ENCODE measurements at places on chromosomes 7 and 10.

GRCh38 chr7:50178166-50178565 is 85.1 kb upstream of the ZPBP start:
- DNase-seq: no peak

DNA sequence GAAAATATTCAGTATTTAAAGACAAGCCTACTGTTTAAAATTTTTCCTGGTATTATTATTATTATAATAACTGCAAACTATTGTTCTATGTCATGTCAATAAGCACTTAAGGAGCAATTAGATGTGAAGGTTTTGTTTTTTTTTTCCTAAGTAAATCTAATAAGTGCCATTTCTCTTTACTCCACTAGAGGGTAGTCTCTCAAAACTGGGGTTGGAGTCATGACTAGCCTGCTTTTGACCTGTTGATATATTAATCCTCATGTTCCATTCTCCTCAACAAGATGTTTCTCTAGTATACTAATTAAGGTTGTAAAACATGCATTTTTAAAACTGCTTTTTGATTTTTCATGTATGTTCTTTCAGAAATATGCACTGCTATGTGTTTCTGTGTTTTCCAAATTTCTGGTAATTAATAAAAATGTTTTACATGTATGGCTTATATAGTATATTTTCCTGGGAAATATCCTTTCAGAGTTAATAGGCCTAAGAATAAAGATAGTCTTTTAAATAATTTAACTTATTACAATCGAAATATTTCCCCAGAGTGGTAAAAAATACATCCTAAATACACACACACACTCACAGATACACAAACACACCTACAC is 1.0 kb upstream of the LRRN3 start:
- DNase-seq: peak; percentile 55

- no peak for DNase-seq
Observed at GRCh38 chr7:25659841-25660240, 431.6 kb upstream of the NPVF start.

DNA sequence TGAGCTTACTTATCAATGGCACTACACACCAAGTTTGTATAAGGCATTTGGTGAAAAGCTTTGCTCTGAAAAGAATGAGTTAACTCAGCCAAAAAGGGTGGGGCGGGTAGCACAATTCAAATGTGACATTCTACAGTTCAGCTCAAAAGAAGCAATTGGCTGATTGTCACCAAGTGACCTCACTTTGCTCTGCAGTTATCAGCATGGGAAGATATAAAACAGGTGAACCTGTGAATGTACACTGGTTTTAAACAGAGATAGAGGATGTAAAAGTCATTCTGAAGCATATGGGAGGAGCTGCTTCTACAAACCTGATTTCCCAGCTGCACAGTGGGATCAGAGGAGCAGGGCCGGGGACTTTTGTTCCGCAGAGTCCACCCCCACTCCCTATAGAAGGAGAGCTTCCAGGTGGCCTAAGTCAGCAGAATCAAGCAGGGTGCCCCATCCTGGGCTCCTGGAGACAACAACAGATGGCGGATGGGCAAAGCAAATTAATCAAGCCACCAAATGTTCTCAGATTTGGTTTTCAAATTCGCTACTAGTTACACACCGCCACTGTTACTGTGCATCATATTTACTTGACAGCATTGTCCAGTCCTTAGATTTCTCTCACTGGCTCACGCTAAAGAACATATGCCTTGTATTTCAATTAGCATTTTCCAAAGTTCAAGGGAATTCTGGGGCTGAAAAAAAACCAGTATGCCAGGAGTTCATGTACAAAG is 27.5 kb upstream of the NPVF start:
- DNase-seq: no peak

GRCh38 chr7:82699773-82700186 is 256.2 kb upstream of the CACNA2D1 start:
- peak; percentile 46 for DNase-seq

GRCh38 chr7:106001196-106001595 is 38.1 kb downstream of the CDHR3 start:
- DNase-seq: no peak

DNA sequence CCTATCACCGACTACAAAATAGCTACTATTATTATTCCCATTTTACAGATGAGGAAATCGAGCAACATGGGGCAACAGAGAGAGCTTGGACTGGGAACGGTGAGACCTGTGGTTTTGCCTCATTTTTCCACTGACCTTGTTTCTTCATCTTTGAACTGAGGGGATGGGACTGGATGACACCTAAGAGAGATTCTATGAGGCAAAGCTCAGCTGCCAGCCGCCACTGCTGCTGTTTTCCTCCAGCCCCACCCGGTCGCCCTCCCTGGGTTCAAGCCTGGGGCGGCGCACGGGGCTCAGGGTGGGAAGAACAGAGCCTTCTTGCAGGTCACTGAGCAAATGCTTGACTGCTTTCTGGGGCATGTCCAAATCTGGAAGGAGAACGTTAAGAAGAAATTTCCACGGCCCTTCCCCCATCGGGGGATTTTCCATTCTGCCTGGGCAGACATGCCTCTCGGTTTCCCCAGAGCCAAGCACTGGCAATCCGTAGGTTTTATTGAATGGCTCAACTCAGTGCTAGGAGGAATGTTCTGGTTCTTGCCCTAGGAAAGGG is 12.3 kb downstream of the DDIT4 start:
- no peak for DNase-seq

- DNase-seq: peak; percentile 84
Observed at GRCh38 chr10:15571575-15571974, 148.1 kb downstream of the ITGA8 start.

- peak; percentile 15 for DNase-seq
Observed at GRCh38 chr7:90961037-90961725, 303.1 kb upstream of the FZD1 start.

DNA sequence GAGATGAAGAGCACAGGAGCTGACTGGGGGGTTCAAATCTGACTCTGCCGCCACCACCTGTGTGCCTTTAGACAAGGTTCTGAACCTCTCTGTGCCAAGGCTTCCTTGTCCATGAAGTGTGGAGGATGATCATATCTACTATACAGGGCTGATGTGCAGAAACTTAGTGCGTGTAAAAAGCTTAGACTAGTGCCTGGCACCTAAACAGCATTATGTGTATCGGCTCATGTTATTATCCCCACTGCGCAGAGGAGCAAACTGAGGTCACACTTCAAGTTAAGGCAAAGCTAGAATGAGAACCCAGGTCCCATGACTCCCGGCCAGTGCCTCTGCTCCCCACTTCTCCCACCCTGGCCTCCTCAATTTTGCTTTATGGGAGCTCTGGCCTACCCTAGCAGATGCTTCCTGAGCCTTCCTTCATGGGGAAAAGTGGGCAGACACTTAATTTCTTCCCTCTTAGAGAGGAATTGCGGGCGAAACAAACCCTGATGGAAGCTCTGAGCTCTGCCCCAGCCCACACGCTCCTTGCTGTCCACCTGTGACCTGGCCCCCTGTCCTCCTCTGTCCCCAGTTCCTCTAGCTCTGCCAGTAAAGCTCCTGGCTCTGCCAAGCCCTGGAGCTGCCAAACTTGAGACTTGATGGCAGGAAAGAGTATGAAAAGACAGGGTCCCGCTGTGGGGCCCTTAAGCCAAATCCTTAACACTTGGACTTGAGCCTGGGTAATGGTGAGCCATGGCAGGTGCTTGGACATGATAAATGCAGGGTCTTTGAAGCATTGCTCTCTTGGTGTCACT is 71.0 kb downstream of the CDH23 start:
- DNase-seq: no peak

GRCh38 chr7:99010281-99010680 is 131.9 kb downstream of the TRRAP start:
- no peak for DNase-seq

DNA sequence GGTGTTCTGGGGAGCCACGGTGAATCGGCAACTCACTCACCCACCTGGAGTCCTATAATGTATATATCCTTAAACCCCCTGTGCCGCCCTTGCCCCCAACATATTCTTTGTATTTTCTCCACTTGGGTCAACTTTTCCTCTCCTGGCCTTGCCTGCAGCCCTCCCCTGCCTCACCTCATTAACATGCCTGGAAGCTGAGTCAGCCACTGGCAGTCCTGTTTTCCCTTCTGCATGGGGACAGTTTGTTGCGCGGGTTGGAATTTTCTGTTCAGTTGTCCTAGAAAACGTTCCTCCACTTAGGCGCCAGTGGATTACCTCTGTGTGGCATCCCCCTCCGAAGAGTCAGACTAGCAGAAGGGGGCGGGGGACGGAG is 97.4 kb downstream of the C10orf105 start:
- DNase-seq: peak; percentile 59

GRCh38 chr10:33638374-33638773 is 303.9 kb upstream of the NRP1 start:
- DNase-seq: no peak

DNA sequence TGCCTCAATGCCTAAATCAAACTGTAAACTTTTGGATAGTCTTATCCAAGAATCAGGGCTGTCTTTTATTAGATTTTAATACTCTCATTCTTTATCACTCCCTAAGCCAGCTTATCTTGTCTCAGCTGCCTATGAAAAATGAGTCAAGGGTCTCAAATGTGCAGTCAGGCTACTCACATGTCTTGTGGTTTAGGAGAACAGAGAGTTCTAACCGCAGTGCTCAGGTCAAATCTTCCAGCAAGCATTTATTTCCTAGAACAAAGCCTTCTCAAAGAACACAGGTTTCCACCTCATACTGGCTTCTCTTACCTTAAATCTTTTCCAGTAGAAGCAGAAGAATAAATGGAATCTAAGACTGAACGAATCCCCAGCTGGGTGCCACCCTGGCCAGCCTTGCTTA is 23.5 kb downstream of the HTR5A start:
- no peak for DNase-seq

DNA sequence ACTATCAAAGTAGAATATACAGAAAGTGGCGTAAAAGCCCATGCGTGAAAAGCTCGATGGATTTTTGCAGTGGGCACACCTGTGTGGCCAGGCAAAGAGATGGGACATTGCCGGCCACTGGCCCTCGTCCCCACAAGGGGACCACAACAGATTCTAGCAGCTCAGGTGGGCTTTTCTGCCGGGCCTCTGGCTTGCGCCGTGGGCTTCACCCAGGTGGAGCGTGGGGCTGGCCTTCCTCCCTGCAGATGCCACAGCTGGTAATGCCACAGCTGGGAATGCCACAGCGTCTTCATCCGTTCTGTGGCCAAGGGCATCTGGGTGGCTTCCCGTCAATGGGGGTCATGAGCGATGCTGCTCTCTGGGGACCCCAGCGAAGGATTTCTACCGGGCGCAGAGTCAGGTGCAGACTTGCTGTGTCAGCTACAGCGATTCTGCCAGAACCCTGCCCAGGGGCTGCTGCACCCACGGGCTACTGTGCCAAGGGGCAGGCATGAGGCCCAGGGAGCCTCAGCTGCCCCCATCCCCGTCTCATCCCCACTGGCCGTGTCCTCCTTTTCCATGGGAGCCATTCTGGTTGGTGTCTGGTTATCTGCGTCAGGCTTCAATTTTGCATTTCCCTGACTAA is 52.5 kb upstream of the NKX6-2 start:
- DNase-seq: no peak

DNA sequence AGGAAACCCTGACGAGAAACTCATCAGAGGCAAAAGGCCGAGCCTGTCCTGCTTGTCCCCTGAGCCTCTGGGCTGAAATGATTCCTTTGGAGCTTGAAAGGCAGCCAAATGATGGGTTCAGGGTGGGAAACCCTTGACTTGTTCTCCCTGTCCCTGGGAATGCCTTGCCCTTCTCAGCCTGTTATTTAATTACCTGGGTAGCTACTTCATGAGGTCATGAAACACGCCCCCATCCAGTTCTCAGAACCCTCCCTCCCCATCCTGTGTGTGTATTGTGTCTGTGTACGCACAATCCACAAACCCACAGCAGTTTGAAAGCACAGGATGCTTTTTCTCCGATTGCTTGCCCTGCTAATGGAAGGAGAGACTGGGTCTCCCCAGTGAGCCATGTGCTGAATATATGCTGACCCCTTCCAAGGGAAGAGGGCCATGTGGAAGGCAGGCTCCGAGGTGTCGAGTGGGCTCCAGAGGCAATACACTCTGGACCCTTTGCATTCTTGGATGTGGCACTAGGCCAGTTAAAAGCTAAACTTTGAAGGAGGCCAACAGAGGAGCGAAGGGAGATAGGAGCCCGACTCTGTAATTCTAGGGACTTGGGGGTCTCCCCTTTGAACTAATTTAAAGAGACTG is 10.6 kb downstream of the DUSP5 start:
- DNase-seq: no peak

DNA sequence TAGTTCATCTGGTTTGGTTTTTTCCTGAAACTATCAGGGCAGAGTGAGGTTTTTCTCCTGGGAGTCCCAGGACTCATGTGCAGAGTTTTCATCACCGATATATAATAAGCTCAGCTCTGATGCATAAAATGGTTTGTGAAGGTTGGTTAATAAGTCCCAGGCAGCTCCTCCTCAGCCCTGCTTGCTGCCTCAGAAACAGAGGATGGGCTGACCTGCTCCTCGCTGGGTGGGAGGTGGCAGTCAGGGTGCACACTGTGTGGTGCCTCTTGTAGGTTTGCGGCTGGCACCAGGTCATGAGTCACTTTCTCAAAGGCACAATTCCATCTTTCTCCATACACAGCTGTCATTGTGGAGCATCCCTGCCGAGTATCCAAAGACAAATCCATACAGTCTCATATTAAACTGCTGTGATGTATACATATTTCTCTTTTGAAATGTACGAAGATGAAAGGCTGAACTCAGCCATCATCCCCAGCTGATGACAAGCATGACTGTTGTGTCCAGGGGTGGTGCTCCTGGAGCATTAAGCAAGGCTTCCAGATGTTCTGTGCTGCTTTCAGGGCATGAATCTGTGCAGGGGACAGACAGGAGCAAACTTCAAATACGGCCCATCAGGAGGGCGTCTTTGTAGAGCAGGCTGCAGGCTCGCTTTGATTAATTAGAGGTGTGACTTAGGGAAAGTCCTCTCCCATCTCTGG is 125.7 kb upstream of the NPS start:
- peak; percentile 47 for DNase-seq

GRCh38 chr10:130461631-130462030 is 325.4 kb downstream of the GLRX3 start:
- no peak for DNase-seq

- DNase-seq: no peak
Observed at GRCh38 chr10:31296754-31297153, 22.3 kb upstream of the ZEB1 start.

DNA sequence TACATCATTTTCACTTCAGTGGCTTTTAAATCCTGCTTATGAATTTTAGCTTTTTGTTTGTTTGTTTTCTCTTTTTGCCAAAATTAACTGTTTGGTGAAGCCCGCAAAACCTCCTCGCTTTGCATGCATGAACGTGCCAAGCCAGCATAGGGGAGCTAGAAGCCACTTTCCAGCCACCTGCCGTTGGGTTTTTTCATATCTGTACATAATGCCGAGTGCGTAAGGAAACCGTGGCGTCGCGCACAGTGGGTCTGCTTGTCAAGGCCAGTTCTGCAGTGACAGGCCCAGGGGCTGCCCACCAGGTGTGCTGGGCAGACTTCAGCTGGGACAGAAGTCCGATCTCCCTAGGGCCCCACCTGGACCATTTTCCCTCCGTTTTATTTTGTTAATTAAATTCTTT is 41.1 kb downstream of the WIPI2 start:
- DNase-seq: no peak
